ENCODE measurements at places on chromosomes 11 and 22.

DNA sequence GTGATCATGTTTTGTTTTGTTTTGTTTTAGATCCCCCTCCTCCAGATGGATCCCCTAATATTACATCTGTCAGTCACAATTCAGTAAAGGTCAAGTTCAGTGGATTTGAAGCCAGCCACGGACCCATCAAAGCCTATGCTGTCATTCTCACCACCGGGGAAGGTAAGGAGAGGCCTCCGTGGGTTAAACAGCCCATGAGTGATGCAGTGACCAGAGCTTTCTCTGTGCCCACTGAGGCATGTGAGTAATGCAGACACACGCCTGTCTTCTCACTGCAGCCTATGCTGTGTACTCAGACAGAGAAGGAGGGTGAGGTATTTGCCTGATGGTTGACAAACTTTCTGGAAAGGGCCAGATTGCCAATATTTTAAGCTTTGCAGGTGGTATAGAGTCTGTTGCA, 73.7 kb upstream of the OR4B1 start:
- DNase-seq = no peak

- DNase-seq = peak; percentile 91
Observed at GRCh38 chr11:82867495-82868082, 32.6 kb downstream of the PRCP start.

- no peak for DNase-seq
Observed at GRCh38 chr11:46202149-46202548, 75.3 kb upstream of the CREB3L1 start.

- DNase-seq = no peak
Observed at GRCh38 chr11:23688835-23689234, 808.0 kb upstream of the LUZP2 start.

DNA sequence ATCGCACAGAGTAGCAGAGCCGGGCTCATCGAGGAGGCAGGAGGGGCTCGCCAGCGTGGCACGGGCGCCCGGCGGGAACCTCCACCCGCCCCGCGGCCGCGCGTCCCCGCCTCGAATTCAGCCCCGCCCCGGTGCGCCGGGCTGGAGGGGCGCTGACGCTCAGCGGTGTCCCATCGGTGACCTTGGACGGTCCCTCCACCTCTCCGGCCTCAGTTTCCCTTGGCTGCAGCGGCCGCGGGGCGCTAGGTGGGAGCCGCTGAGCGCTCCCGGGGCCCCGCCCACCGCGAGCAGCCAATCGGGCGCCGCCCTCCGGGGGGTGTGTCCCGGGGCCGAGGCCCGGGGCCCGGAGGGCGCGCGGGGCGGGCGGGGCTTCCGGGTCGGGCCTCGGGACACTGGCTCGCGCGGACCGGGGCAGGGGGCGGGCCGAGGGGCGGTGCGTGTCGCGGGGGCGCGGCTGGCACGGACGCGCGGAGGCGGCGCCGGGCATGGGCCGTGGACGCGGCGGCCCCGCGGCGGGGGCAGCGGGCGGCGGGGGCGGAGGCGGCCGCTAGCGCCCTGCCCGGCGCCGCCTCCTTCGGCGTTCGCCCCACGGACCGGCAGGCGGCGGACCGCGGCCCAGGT, at the start of gene PPARA:
PPARA (plus strand) TSS at position 493 of the 621 bp plus-strand sequence. CDS start 47,858 bp downstream, outside the sequence.
- DNase-seq = peak; percentile 80

DNA sequence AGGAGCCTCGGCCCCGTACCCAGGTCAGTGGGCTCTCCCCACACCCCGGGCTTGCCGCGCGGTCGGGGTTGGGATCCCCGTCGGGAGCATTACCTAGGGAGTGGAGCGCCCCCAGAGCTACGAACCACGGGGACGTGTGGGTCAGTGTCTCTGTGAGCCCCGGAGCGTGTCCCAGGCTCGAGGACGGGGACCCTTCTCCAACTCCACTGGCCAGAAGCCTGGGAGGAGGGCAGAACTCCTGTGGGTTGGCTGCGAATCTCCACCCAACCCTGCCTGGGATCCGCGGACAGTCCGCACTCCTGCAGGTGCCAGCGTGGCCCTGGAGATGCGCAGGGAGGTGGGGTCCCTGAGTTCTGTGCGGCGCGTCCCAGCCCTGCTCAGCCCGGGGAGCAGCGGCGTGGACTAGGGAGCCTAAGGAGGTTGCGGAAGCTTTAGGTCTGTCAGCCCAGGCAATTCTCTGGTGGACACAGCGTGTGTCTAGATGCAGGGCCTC, 346 bp downstream of the PPFIBP2 start:
- DNase-seq = peak; percentile 56

DNA sequence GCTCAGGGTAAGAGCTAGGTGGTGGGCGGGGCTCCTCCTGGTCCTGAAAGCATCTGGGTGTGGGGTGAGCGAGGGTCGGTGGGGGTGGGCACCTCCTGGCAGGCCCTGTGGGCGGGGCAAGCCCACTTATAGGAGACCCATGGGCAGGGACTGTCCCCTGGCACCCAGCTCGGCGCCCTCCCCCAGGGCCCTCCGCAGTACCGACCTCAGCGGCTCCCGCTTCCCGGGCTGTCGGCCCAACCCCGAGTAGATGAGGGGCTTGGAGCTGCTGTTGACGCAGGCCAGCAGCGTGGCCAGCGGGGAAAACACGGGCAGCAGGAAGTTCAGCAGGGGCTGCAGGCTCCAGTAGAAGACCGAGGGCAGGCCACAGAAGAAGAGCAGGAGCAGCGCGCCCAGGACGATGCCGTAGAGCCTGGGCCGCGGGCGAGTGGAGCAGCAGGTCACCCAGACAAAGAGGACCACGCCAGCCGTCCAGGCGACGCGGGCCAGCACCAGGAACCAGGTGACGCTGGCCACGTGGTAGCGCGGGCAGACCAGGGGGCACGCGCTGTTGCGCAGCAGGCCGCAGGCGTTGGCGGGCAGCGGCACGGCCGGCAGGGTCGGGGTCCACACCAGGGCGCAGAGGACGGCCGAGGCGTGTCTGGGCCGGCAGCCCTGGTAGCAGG, 663 bp downstream of the MRGPRG start:
- DNase-seq = no peak

DNA sequence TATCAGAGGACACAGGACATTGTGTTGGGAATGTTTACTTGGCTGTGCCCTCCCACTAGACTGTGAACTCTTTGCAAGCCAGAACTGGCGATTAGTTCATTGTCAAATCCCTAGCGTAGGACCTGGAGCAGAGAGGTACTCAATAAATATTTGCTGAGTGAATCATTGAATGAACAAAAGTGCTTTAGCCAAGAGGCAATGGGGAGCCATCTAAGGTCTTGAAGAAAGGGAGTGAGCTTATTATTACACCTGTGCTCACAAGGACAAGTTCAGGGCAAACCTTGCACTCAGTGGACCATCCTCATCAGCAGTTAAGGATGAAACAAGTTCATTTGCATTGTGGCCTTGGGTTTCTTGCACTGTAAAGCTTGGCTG, 1.1 kb upstream of the RASSF10 start:
- no peak for DNase-seq

DNA sequence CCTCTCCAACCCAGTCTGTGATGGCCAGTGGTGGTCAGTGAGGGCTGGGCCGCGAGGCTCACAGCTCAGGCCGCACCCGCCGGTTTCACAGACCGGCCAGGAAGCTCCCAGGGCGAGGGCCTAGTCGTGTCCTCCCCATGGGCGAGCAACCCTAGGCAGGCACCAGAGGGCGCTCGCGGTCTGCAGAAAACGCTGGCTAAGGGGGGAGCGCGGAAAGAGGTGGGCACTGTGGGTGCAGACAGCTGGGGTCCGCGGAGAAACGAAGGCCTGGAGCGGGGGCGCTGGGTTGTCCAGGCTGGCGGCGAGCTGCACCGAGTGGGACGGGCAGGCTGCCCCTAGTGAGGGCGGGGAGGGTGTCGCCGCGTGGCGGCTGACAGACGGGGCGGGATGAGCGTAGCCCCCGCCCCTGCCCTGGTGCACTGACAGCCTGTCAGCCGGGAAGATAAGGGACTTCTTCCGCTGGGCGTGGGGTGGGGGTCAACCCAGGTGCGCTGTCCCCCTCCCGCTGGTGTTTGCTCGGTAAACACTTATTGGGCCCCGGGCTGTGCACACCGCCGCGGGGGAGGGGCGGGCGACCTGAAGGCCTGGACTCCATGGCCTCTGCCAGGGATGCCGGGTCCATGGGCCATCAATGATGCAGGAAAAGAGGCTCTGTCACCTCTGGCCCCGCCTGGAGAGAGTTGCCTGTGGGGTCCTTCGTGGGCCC, 7.5 kb downstream of the GP1BB start:
- peak; percentile 83 for DNase-seq

DNA sequence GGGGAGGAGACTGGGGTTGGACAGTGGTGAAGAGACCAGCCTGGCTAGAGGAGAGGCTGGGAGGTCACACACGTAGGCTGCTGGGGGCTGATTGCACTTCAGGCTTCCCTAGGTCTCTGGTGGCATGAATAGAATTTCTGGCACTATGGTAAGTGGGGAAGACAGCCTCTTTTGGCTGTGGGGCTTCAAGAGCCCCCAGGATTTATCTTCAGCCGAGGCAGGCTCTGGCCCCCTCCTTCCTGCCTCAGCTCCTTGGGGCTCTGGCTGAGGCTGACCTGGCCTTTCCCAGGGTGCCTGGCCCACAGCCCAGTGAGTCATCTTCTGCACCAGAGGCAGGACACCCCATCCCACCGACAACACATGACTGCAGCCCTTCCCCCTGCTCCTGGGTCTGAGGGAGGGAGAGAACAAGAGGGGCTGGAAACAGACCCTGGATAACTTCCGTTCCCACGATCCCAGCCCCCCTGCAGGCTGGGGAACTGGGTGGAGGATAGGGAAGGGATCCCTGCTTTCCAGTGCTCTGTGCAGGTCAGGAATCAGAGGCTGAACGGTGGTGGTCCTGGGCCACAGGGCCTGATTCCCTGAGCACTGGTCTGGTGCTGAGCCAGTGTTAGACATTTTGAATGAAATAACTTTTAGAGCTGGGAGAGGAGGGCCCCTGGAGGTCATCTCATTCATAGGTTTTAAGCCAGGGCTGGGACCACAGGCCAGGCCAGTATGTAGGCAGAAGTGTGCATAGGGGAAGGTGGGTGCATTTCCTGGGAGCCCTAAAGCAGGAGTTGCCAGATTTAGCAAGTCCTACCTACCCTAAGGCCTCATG, 26.5 kb downstream of the ARHGEF17 start:
- no peak for DNase-seq

- DNase-seq = no peak
Observed at GRCh38 chr11:118008271-118008911, 22.2 kb downstream of the IL10RA start.

GRCh38 chr11:126410649-126411048, 55.2 kb downstream of the ST3GAL4 start:
- no peak for DNase-seq

DNA sequence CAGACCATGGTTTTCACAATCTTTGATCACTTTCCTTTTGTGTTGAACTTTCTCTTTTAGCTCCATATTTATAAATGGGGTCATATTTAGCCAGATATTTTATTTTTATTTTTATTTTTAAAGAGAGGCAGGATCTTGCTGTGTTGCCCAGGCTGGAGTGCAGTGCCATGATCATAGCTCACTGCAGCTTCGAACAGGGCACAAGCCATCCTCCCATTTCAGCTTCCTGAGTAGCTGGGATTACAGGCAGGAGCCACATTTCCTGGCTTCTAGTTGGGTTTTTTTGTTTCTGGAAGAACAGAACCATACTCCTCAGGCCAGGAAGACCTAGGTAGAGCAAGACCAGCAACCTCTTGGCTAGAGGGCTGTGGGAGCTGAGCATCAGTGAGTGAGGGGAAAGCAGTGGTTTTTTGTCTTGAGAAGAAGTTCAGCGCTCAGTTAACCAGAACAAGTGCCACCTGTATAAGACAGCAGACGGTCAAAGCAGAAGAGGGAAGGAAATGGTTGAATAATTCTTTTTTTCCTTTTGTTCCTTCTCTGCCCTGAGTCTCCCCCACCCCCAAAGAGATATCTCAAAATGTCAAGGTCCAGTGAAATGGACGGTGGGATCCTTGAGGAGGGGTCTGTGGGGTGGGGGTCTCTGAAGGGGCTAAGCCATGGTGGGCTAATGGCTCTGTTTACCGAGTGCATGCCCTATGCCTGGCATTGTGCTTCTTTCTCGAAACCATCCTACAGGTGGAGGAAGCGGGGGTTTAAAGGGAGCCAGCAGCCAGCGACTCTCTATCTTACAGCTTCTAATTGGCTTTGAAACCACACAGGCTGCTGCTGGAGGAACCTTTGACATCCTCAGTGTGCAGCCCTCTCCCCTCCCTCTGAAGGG, 63.0 kb downstream of the PTPRJ start:
- peak; percentile 41 for DNase-seq

GRCh38 chr11:117664897-117665296, 132.1 kb downstream of the DSCAML1 start:
- no peak for DNase-seq

DNA sequence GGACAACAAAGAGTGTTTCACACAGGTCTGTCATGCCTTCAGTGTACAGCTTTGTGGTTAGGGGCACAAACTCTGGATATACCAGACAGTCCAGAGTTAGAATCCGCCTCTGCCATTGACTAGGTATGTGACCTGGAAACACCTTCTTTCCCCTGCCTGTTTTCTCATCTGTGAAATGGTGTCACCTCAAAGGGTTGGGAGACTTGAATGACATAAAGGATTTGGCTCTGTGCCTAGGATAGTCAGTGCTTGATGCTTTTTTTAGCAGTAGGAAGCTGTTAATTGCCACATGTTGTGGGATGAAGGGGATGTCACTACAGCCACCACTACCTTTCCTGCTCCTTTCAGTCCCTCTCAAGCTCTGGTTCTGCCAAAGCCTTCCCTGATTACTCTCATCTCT, 17.4 kb upstream of the LRRC55 start:
- no peak for DNase-seq

GRCh38 chr11:44319170-44319551, 9.2 kb upstream of the ALX4 start:
- DNase-seq = no peak

DNA sequence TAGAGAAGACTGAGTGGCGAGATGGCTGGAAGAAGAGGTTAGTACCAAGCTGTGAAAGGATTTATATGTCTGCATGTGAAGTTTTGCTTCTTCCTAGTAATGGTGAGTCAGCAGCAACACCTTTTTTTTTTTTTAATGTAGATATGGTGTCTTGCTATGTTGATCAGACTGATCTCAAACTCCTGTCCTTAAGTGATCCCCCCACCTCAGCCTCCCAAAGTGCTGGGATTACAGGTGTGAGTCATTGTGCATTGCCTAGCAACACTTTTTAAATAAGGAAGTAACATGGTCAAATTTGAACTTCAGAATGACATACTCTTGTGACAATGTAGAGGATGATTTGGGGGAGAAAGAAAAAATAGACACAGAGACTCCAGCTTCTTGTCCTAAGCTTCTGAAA, 6.5 kb upstream of the CSTPP1 start:
- no peak for DNase-seq

- no peak for DNase-seq
Observed at GRCh38 chr11:1482581-1483444, 3.8 kb downstream of the MOB2 start.

GRCh38 chr22:20530368-20531153, 23.2 kb downstream of the MED15 start:
- DNase-seq = no peak
